ENCODE measurements at places on chromosomes 2 and 18. TPM values are rescaled to one million over a fixed set of nuclear protein-coding genes. Genes with fewer than 3 reads are reported as not detected.

GRCh38 chr2:73704285-73704684 is 32.9 kb downstream of the TPRKB start:
- DNase-seq: no peak
- H3K36me3 ChIP-seq: no peaks in the 10 kb centered on the region
- no peak overlapping the region for H3K4me3 ChIP-seq
- no peaks in the 10 kb centered on the region for H3K27me3 ChIP-seq
- no peaks in the 10 kb centered on the region for H3K4me1 ChIP-seq

Gene CLASP1
- total RNA-seq: 62.7 TPM

GRCh38 chr2:240814280-240814679 is 5.7 kb downstream of the KIF1A start:
- no peaks in the 10 kb centered on the region for H3K4me1 ChIP-seq
- no peaks in the 10 kb centered on the region for H3K36me3 ChIP-seq
- H3K27ac ChIP-seq: no peak overlapping the region

Gene CENPA
- 0.73 TPM for total RNA-seq

GRCh38 chr18:48324651-48325050 is 84.5 kb downstream of the ZBTB7C start:
- H3K4me3 ChIP-seq: no peak overlapping the region
- no peak overlapping the region for H3K27ac ChIP-seq
- no peaks in the 10 kb centered on the region for H3K27me3 ChIP-seq

DNA sequence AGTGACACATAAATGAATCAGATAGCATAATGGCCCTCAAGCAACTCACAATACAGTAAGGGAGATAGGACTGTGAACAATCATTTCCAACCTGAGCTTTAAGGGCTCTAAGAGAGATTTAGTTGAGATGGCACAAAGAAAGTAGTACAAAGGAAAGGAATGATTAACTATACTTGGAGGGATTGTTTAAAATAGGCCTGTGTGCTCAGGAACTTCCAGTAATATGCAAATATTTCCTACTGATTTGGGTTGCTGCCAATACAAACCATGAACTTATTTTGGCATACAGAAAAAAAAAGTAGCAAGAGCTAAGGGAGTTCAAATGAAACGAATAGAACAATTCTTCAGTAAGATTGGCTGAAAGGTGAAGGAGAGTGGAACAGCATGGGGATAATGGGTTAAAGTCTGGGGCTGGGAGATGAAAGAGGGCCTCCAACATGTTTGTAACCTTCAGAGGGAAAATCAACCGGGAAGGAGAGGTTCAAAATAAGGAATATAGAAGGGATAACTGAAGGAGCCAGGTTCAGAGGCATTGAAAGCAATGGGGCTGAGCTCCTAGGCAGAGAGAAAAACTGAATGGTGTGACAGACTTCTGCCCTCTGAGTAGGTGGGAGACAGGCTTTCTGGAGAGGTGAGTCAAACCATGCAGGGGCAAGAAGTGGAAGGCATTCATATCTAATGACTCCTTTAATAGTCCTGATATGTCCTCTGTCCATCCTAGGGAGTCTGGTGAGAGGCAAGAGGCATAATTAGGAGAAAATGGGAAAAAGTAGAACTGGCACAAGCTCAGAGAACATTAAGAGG is 83.5 kb downstream of the DNAH7 start:
- no peak overlapping the region for H3K4me3 ChIP-seq
- no peak overlapping the region for H3K27ac ChIP-seq
- no peak for DNase-seq
- H3K27me3 ChIP-seq: no peaks in the 10 kb centered on the region
- no peaks in the 10 kb centered on the region for H3K4me1 ChIP-seq

DNA sequence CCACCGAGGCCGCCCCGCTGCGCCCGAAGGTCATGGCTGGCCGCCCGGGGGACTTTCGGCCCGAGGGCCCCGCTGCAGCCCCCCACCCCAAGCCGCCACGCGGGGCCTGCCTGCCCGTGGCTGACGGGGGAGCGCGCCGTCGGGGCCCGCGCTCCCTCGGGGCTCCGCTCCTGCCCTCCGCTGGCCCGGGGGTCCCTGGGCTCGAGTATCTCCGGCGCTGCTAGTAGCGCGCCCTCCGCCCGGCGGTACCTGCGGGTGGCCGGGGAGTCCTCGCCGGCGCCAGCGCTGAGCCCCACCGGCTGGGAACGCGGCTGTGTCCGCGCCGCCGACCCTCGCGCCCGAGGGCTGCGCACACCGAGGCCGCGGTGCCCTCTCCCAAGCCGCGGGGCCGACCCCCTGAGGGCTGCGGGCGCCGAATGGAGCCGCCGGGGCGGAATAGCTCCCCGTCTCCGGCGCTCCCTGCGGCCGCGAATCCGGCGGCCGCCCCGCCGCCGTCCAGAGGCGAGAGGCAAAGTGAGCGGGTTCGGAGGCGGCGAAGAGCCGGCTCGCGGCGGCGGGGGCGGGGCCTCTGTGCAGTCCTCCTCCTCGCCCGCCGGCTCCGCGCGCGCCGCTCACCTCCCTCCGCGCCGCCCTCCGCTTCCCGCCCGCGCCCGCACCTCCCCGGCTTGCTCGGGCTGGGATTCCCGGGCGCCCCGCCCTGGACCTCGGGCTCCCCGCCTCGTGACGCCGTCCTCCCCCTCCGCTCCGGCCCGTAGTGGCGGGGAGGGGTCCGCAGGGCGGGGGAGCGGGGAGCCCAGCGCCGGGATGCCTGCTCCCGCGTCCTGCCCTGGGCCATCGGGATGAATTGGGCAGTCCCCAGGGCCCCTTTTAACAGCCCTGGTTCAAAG is at the start of gene KCNG3:
TSS of gene KCNG3 (minus strand) at position 515 of the 887 bp plus-strand sequence. CDS start at position 34, 481 bp downstream.
- no peaks in the 10 kb centered on the region for H3K36me3 ChIP-seq
- peak within 1 kb of the TSS; percentile 60 for H3K4me3 ChIP-seq
- H3K27ac ChIP-seq: peak within 1 kb of the TSS; percentile 51
- DNase-seq: peak; percentile 68
- H3K4me1 ChIP-seq: no peaks in the 10 kb centered on the region

- H3K27me3 ChIP-seq: no peaks in the 10 kb centered on the region
- no peak overlapping the region for H3K4me3 ChIP-seq
- H3K27ac ChIP-seq: no peak overlapping the region
- no peaks in the 10 kb centered on the region for H3K4me1 ChIP-seq
Observed at GRCh38 chr2:237291138-237291792, 122.7 kb downstream of the COL6A3 start.

- no peaks in the 10 kb centered on the region for H3K27me3 ChIP-seq
- no peak overlapping the region for H3K4me3 ChIP-seq
- no peak for DNase-seq
- no peaks in the 10 kb centered on the region for H3K4me1 ChIP-seq
- H3K27ac ChIP-seq: no peak overlapping the region
Observed at GRCh38 chr2:120403676-120404075, 57.7 kb downstream of the INHBB start.

DNA sequence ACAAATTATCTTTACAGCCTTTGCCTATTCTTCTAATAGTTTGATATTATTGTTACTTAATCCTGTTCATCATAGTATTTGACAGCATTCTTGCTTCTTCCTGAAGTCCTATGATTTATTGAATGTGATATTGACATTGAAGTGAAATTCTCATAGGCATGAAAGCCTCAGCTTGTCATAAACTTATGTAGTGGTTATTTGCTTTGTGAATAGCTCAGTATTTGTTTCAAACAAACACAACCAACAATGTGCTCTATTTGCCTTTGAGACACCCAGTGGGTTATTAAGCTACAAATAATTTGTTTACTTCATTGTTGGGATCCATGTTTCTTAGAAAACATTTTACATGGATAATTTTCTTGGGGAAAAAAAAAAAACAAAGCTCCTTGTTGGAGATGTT is 57.2 kb downstream of the TTC39C start:
- H3K4me3 ChIP-seq: no peak overlapping the region
- H3K4me1 ChIP-seq: peaks cover 20% of the 10 kb centered on the region
- no peaks in the 10 kb centered on the region for H3K27me3 ChIP-seq
- H3K27ac ChIP-seq: no peak overlapping the region
- peaks cover 23% of the 10 kb centered on the region for H3K36me3 ChIP-seq
- DNase-seq: no peak

DNA sequence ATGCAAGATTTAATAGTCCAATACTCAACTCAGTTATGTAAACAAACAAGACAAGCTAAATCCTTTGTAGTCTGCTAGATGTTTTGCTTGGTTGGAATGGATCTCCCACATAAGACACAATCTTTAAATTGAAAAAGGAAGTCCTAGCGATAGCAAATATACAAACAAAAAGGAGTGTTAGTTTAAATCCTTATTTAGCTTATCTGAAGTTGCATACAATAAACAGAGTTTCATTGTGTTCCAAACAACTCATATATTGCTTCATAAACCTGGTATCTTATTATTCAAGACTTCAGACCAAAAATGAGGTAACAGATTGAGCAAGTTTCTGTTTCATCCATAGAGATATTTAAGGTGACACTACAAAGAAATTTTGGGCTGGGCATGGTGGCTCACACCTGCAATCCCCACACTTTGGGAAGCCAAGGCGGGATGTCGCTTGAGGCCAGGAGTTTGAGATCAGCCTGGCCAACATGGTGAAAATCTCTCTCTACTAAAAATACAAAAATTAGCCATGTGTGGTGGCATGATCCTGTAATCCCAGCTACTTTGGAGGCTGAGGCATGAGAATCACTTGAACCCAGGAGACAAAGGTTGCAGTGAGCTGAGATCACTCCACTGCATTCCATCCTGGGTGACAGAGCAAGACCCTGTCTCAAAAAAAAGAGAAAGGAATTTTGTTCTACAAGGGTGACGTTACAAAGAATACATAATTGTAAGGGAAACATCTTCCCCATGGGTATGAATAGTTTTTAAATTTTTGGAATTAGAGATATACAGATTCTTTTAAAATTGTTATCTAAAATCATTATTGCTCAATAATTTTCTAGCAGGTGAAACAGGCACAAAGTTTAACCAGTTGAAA is 150.5 kb upstream of the L3MBTL4 start:
- no peak overlapping the region for H3K27ac ChIP-seq
- H3K27me3 ChIP-seq: no peaks in the 10 kb centered on the region
- H3K4me1 ChIP-seq: no peaks in the 10 kb centered on the region
- no peak for DNase-seq
- H3K36me3 ChIP-seq: no peaks in the 10 kb centered on the region
- H3K4me3 ChIP-seq: no peak overlapping the region

- H3K27ac ChIP-seq: no peak overlapping the region
- no peak for DNase-seq
- no peak overlapping the region for H3K4me3 ChIP-seq
- no peaks in the 10 kb centered on the region for H3K4me1 ChIP-seq
Observed at GRCh38 chr2:88190808-88191721, 20.9 kb downstream of the THNSL2 start.

Gene MYO7B
- total RNA-seq: not detected

DNA sequence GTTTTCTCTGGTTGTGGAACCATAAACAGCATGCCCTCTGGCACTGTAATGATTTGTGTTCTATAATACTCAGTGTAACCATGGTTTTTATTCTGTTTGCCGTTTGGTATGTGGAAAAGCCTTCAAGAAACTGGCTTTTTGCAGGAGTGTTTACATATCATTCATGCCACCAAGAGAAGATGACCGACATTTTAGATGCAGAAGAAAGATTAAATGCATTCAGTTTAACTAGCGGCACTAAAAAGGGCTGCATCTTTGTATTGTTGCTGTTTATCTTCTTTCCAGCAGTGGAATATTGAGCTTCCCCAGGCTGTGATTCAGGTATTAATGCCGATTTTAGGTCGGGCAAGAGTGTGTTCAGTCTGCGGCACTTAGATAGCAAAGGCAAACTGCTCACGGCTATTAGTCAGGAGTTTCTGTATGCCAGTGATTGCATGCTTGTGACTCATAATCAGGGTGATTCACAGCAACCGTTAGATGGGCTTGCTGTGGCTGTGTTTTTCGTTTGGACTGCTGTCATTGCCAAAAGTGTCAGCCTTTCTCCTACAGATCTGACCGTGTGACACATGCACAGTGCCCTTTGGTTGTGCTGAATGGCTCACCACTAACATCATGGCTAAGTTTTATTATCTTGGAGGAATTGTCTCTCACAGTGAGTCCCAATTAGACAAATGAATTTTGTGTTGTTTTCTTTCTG is 479.7 kb downstream of the PARD3B start:
- no peaks in the 10 kb centered on the region for H3K36me3 ChIP-seq
- H3K4me3 ChIP-seq: no peak overlapping the region
- H3K27me3 ChIP-seq: no peaks in the 10 kb centered on the region
- peaks cover 8% of the 10 kb centered on the region for H3K4me1 ChIP-seq
- no peak for DNase-seq

Gene ALK
- total RNA-seq: not detected

DNA sequence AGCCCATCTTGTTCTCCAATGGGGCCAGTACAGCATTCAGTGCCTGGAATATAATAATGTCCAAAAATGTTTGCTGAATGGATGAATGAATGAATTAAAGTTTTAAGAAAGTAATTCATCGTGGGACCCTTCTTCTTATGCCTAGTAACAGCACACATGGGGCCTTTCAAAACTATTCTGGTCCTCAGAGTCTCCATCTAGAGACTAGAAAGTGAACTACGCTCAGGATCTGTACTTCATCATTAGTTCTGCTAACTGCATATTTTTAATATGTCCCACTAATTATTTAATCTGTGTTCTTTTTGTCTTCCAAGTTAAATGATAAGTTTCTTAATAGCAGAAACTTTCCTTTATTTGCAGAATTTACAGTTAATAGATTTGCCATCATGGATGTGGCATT is 172.5 kb downstream of the SMAD2 start:
- no peaks in the 10 kb centered on the region for H3K27me3 ChIP-seq
- no peaks in the 10 kb centered on the region for H3K4me1 ChIP-seq
- H3K4me3 ChIP-seq: no peak overlapping the region
- no peak for DNase-seq
- no peak overlapping the region for H3K27ac ChIP-seq

Gene ZNF396
- total RNA-seq: 8.2 TPM

GRCh38 chr18:79401494-79402208 is 5.9 kb downstream of the NFATC1 start:
- no peaks in the 10 kb centered on the region for H3K36me3 ChIP-seq
- DNase-seq: no peak
- peak overlapping the region; percentile 68 for H3K4me3 ChIP-seq
- H3K27me3 ChIP-seq: no peaks in the 10 kb centered on the region
- peaks cover 56% of the 10 kb centered on the region for H3K4me1 ChIP-seq

Gene KCNS3
- not detected for total RNA-seq

DNA sequence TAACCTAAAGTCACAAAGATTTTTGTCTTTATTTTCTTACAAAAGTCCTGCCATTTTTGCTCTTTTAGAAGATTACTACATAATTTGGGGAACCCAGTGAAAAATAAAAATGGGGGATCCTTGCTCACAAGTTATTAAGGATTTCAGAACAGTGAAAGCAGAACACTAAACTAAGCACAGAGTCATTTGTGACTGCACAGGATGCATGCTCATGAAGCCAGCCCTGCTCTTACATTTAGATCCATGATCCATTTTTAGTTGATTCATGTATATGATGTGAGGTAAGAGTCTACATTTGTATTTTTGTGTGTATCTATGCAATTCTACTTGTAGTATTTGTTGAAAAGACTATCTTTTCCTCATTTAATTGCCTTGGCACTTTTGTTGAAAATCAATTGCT is 21.8 kb downstream of the SP140L start:
- no peaks in the 10 kb centered on the region for H3K27me3 ChIP-seq
- H3K27ac ChIP-seq: no peak overlapping the region
- H3K4me1 ChIP-seq: peaks cover 12% of the 10 kb centered on the region
- H3K36me3 ChIP-seq: no peaks in the 10 kb centered on the region
- no peak for DNase-seq

Gene MYO3B
- 0.66 TPM for total RNA-seq

- H3K27ac ChIP-seq: no peak overlapping the region
- no peak overlapping the region for H3K4me3 ChIP-seq
- no peak for DNase-seq
- no peaks in the 10 kb centered on the region for H3K4me1 ChIP-seq
- H3K27me3 ChIP-seq: no peaks in the 10 kb centered on the region
Observed at GRCh38 chr2:11797846-11798245, 51.4 kb downstream of the LPIN1 start.

Gene OTOS
- not detected for total RNA-seq

Measured in naive thymus-derived CD4-positive, alpha-beta T cell (primary cell).